ENCODE measurements at places on chromosomes 3 and 15.

DNA sequence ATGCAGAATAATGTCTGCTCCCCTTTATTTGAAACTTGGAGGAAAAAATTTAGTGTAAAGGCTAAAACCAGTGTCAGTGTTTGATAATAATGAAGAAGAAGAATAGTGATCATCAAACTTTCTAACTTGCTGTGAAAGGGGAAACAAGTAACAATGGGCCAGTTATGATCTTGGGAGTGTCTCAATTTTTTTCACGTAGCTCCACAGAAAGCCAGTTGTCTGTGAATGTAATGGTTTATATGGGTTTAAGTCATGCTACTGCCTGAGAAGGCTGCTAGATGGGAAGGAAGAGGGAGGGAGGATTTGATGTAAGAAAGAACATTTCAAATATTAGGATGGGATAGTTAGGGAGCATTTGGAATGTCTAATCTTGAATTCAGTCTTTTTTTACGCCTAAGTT, 21.1 kb upstream of the SSR3 start:
- H3K27me3 ChIP-seq, result peaks cover 15% of the 10 kb centered on the region
- H3K27ac ChIP-seq, result no peak overlapping the region
- H3K36me3 ChIP-seq, result no peaks in the 10 kb centered on the region
- H3K4me3 ChIP-seq, result no peak overlapping the region
- peaks cover 2% of the 10 kb centered on the region for H3K4me1 ChIP-seq
- no peak for DNase-seq

DNA sequence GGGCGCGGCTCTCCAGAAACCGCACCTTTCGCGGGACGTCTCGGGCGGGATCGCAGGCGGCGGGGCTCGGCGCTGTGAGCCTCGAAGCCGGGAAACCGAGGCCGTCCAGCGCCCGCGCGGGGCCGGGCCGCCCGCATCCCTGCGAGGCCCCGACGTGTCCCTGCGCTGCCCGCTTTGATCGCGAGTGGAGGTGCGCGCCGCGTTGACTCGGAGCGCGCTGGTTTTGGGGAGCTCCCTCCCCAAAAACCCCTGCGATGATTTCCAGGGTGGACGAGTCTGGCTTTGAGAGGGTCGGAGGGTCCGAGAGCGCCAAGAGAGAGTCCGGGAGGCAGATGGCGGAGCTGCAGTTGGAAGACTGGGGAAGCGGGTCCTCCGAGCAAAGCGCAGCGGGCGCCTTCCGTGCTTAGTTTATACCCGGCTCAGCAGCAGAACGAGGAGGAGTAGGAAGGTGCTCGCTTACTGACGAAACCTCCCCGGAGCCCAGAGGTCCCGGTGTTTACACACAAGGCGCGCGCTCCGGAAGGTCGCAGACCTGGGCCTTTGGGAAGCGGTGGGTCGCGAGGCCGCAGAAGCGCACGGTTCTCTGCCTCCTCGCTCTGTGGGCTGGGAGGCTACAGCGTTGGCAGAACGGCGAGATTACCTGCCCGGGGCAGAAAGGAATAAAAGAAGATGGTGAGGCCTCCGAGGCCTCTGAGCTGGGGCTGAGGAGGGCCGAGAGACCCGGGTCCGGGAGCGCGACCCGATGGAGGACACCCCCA, 687 bp downstream of the ALDH1A3 start:
- no peak overlapping the region for H3K27ac ChIP-seq
- peaks cover 82% of the 10 kb centered on the region for H3K27me3 ChIP-seq
- DNase-seq, result no peak

DNA sequence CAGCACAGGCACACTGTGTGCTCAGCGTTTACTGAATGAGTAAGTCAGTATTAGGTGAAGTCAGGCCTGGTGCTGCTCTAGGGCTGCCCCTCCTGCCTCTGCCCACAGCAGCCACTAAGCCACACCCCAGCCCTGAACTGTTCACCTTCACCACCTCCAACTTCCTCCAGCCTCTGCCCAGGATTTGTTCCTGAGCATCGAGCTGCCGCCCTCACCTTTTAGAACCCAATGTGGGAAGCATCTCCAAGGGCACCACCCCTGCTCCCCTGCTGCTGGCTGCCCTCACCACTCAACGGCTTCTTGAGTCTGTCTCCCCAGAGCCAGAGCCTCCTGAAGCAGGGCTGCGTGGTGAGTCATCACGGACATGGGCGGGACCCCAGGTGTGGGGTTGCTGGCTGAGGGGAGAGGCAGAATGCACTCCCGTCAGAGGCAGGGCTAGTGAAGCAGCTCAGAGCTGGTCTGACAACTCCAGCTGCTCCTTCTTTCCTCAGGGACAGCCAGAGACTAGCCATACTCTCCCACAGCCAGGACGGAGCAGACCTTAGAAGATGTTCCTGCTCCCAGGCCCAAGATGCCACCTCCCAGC, 5.8 kb downstream of the HYAL2 start:
- peaks cover 5% of the 10 kb centered on the region for H3K36me3 ChIP-seq
- peak overlapping the region; percentile 55 for H3K27ac ChIP-seq
- H3K4me3 ChIP-seq, result peak overlapping the region; percentile 46
- H3K27me3 ChIP-seq, result no peaks in the 10 kb centered on the region
- peak; percentile 69 for DNase-seq

GRCh38 chr15:60895986-60896385, 333.1 kb downstream of the RORA start:
- H3K4me3 ChIP-seq, result no peak overlapping the region
- H3K36me3 ChIP-seq, result no peaks in the 10 kb centered on the region
- no peaks in the 10 kb centered on the region for H3K27me3 ChIP-seq
- peaks cover 26% of the 10 kb centered on the region for H3K4me1 ChIP-seq
- DNase-seq, result no peak
- H3K27ac ChIP-seq, result no peak overlapping the region

DNA sequence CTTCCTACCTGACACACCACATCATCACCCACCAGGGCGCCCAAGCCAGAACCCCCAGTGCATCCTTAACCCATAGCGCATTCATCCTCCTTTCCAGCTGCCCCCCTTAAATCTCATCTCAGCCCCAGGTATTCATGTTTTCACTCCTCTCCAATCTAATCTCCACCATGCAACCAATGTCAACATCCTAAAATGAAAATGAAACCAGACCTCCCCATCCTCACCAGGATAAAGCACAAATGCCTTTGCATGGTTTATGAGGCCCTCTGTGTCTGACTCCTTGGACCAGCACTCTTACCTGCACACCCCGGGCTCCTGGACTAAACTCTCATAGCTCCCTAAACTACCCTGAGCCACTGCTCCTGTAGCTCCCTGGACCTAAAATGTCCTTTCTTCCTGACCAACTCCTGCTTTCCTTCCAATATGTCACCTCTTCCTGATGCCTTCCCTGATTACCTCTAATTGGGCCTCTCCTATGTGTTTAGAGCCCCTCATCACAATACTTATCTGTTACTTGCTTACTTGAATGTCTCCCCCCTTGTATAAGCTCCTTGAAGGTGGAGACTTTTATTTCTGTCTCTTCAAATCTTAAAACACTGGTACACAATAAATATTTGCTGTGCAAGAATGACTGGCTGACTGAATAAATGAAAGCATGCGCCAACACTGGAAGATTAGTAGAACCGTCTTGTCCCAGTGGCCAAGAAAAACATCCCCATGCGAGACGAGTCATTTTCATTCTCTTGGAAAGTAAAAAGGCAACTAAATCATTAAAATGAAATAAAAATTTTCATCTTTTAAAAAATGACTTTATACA, 142.5 kb downstream of the XXYLT1 start:
- peaks cover 7% of the 10 kb centered on the region for H3K36me3 ChIP-seq
- peaks cover 40% of the 10 kb centered on the region for H3K4me1 ChIP-seq
- peak overlapping the region; percentile 97 for H3K27ac ChIP-seq
- no peaks in the 10 kb centered on the region for H3K27me3 ChIP-seq

DNA sequence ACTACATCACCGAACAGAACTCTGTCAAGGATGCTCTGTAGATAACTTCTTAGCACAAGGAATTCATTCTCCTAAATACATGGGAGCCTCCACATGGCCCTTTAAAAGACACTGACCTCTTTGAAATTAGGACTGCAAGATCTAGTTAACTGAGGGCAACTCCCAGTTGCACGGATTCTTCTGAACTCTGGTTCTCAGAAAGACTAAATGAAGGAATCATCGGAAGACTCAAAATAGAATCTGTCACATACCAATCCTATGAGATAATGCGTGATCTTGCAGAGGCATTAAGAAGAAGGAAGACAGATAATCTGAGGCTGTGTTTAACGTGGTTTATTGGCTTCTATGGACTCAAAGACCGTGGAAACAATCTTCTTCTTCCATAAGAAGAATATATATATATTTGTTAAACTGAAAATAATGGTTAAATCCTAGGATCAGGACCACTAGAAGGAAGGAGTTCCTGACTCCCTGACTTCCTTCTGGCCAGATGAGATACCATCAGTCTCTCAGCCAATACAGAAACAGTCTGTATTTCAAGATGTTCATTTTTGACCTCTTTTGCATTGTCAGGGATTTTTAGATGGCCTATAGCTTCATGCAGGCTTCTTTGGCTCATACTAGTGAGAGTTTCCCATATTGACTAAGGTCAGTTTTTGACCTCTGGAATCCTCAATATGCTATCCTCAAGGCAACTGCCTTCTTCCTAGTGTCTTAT, 33.9 kb upstream of the TBC1D23 start:
- no peaks in the 10 kb centered on the region for H3K4me1 ChIP-seq
- no peak for DNase-seq
- H3K27ac ChIP-seq, result no peak overlapping the region
- H3K4me3 ChIP-seq, result no peak overlapping the region
